ENCODE measurements at places on chromosomes 11 and 22. TPM values are rescaled to one million over a fixed set of nuclear protein-coding genes. Genes with fewer than 3 reads are reported as not detected.

SHISA8 gene
- not detected for total RNA-seq

ALX4 gene
- total RNA-seq, result not detected

GGTLC3 gene
- not detected for total RNA-seq

DDIAS gene
- total RNA-seq, result 15.0 TPM

ANO5 gene
- 8.4 TPM for total RNA-seq
